Activated T-cell treated with anti-CD3 and anti-CD28 coated beads, Interleukin-2, amount 50 U/mL, for 24 hours (primary cell): ENCODE measurements at places on chromosomes 16 and 17.

DNA sequence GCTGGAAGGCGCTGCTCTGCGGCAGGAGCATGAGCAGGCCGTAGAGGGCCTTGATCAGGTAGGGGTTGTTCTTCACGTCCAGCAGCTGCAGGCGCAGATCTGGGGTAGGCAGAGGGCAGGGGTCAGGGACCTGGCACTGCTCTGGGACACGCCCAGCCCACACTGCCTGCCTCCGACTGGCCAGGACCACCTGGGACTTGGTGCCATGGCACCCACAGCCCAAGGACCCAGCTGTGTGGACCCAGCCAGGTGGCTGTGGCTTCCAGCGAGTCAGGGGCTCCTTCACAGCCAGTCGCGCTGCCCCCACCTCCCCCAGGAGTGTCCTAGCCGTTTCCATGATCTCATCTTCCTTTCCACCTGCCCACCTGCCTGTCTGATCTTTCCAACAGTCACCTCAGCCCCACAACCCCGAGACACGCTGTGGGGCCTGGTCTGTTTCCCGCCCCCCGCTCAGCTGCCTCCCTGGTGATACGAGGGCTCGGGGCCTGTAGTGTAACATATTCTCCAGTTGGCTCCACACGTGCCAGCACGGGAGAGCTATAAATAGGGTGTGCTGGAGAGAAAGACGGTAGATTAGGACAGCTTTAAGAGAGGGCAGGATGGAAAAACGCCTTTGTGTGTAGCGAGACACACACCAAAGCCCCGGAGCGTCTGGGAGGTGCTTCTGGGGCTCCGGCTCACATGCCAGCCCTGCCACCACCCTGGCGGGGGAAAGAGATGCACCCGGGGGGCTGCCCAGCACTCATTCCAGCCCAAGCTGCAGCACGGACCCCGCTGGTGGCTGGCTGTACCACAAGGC, 7.2 kb upstream of the MTSS2 start:
- no peaks in the 10 kb centered on the region for H3K27me3 ChIP-seq
- peaks cover 16% of the 10 kb centered on the region for H3K36me3 ChIP-seq
- H3K27ac ChIP-seq: peak overlapping the region; percentile 39

- no peaks in the 10 kb centered on the region for H3K27me3 ChIP-seq
- H3K36me3 ChIP-seq: peaks cover 78% of the 10 kb centered on the region
- DNase-seq: no peak
- no peak overlapping the region for H3K4me3 ChIP-seq
- H3K27ac ChIP-seq: peak overlapping the region; percentile 63
Measured at GRCh38 chr16:4385066-4385788, 13.6 kb downstream of the VASN start.

DNA sequence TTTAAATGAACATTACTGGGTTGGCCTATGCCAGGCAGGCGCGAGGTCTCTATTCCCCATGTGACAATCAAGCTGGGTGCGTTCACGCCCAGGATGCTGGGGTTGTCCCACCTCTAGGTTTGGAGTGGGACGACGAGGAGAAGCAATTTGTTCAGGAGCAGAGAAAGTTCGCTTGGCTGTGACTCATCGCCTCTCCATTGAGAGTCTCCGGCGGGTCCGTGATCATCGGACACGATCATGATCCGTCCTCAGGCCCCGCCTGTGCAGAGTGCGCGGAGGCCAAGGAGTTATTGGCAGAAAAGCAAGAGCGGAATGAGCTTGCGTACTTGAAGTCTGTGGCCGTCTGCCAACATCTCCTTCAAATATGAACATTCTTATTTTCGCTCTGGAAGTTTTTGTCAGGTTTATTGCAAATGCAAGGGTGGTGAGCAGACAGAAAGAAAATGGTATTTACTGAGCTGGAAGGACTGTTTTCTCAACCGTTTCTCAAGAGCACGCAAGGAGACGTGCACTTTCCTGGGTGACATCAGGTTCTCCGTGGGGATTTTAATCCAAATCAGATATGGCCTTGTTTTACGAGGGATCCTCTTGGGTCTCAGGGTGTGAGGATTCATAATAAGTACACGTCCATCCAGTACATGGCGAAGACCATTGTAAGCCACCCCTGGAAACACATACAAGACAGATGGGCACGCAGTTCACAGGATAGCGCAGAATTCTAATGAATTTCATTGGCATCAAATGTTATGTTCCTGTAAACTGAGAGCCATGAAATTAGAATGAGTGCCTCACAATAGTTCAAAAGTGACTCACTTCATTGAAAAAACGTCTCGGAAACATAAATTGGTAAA, 70.1 kb upstream of the CREBBP start:
- H3K36me3 ChIP-seq: no peaks in the 10 kb centered on the region
- DNase-seq: no peak
- no peaks in the 10 kb centered on the region for H3K4me1 ChIP-seq

DNA sequence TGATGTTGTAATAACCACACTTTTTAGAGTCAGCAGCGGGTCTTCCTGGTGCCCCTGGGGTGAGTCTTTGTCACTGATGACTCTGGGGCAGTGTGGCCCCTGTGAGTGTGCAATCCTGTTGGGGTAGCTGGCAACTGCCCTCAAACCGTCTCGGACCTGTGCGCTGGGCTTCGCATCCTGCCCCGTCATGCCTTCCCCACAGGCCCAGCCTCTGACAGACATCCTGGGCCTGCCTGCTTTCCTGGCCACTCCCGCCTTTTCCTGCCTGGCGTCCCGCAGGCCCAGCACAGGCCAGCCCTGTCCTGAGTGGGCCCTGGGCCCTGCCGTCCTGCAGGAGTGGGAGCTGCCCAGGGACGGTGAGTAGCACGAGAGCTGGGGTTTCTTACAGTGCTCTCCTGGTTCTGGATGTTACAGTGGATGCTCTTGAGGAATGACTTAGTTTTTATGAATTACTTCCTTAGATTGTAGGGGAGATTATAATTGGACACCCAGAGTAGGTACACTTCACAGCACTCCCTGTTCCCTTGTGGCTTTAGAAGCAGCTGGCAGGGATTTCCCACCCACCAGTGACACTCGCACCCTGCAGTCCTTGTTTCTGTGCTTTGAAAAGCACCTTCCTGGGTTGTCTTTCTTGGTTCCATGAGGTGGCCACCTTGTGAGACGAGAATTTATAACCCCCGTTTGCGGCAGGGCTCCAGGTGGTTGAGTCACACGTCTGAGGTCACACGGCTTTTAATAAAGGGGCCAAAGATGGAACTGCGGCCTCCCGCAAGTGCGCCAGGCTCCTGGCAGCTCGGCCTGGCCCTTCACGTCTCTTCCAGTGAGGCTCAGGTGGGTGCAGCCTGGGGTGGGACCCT, 50.0 kb upstream of the CAPN15 start:
- no peak for DNase-seq
- no peak overlapping the region for H3K4me3 ChIP-seq
- no peak overlapping the region for H3K27ac ChIP-seq

- no peaks in the 10 kb centered on the region for H3K36me3 ChIP-seq
- no peak for DNase-seq
- H3K27me3 ChIP-seq: no peaks in the 10 kb centered on the region
- no peak overlapping the region for H3K4me3 ChIP-seq
Measured at GRCh38 chr17:80018917-80019651, 16.6 kb downstream of the TBC1D16 start.

GRCh38 chr16:3183445-3184139, 4.4 kb upstream of the OR1F1 start:
- peak overlapping the region; percentile 79 for H3K4me3 ChIP-seq
- DNase-seq: no peak
- H3K27me3 ChIP-seq: peaks cover 91% of the 10 kb centered on the region
- peaks cover 43% of the 10 kb centered on the region for H3K4me1 ChIP-seq
- H3K36me3 ChIP-seq: no peaks in the 10 kb centered on the region

GRCh38 chr16:52182840-52183239, 364.1 kb downstream of the TOX3 start:
- no peaks in the 10 kb centered on the region for H3K36me3 ChIP-seq
- no peak for DNase-seq
- H3K27me3 ChIP-seq: no peaks in the 10 kb centered on the region
- no peak overlapping the region for H3K27ac ChIP-seq
- no peaks in the 10 kb centered on the region for H3K4me1 ChIP-seq
